ENCODE measurements at places on chromosomes 7 and 10.
A peak's percentile ranks its signal among the peaks of the same experiment; 100 is the strongest.

GRCh38 chr7:21020667-21021066, 234.0 kb upstream of the SP8 start:
- DNase-seq, result no peak

DNA sequence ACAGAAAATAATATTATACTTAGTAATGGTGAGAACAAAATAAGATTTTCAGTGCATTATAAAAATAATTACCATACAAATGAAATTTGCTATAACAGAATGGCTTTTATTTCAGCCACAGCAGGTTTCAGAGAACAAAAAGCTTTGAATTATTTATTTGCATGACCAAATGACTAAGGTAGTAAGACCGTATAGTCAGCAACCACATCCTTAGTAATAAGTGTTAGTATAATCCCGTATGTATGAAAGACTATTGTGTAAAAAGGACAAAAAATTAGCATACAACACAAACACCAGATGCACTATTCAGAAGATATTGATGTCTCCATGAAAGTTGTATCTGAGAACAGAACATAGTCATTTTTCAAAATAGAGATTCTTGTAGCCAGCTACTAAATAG, 12.2 kb downstream of the PDZD8 start:
- no peak for DNase-seq

DNA sequence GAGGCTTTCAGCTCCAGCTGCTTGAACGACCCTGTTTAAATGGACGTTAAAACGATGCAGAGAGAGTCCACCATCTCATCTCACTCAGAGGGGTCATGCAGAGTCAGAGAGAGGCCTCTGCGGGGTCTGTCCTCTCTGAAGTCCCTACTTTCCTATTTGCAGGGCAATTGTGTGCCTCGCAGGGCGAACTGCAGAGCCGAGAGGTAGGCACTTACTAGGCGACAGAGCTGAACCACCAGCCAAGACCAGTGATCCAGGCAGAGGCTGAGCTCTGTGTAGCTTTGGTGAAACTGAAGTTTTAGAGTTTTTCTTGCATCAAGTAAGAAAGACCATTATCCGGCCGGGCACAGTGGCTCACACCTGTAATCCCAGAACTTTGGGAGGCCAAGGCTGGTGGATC, 64.1 kb upstream of the CUX1 start:
- no peak for DNase-seq

DNA sequence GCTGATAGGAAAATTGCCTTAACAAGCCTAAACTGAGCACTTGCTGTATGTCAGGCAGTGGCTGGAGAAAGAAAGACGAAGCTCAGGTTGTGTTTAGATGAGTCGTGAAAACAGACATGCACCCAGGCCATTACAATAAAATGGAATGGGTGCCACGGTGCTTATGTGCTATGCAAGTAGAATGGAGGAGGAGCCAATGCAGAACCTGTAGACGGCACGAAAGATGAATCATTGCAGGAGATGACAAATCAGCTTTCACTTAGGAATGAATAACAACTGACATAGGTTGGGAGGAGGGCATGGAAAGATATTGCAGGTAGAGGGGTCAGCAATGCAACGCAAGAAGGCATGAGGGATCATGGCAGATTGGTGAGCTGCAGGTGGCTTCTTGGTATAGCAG, 61.2 kb upstream of the ARHGAP21 start:
- DNase-seq, result no peak

DNA sequence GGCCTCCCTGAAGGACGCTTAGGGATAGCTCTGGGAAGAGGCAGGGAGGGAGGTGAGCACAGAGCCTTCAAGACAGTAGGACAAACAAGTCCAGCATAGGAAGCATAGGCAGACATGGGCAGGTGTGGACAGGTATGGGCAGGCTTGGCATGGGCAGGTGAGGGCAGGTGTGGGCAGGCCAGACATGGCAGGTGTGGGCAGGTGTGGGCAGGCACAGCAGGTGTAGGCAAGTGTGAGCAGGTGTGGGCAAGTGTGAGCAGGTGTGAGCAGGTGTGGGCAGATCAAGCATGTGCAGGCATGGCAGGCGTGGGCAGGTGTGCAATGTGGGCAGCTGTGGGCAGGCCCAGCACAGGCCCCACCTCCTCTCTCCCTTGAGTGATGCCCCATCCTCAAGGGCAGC, 148.8 kb upstream of the ZMIZ1 start:
- DNase-seq, result peak; percentile 41

DNA sequence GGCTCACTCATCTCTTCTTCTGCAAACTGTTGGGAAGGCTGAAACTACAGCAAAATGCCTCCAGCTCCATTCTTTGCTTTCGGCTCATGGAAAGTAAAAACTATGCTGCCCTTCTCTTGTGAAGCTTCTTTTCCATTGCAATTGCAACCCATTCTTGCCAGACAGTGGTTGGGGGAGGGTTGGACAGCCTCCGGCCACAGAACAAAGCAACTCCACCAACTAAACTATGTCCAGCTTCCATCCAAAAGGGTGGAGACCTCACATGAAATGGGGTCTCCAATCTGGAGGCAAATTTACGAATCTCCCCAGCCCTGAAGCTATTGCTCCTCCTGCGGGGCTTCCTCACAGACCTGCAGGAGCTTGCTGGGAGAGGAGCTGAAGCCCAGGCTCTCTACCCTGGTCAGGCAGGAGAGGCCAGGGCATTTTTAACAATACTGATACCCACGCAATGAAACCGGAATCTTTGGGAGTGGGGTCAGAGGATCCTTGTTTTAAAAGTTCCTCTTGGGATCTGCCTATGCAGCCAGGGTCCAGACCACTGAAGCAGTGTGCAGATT, 549 bp downstream of the GPNMB start:
- no peak for DNase-seq

- DNase-seq, result no peak
Observed at GRCh38 chr7:79506481-79506880, 53.0 kb upstream of the MAGI2 start.

- DNase-seq, result no peak
Observed at GRCh38 chr7:122743211-122743610, 40.5 kb upstream of the RNF148 start.

DNA sequence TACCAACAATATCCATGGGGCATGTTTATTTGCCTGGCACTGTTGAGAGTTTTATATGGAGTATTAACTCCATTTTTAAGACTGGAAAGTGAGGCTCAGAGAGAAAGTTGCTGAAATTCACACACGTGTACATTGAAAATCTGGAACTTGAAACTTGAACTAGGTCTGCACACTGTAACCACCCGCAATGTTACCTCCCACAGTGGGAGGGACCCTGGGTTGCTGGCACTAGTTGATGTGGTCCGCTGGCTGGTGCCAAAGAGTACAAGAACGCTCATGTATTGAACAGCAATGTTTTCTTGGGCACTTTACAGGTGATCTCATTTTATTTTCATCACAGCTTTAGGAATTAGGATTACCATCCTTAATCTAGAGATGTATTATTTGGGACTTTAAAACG, 253.2 kb downstream of the INHBA start:
- DNase-seq, result no peak

DNA sequence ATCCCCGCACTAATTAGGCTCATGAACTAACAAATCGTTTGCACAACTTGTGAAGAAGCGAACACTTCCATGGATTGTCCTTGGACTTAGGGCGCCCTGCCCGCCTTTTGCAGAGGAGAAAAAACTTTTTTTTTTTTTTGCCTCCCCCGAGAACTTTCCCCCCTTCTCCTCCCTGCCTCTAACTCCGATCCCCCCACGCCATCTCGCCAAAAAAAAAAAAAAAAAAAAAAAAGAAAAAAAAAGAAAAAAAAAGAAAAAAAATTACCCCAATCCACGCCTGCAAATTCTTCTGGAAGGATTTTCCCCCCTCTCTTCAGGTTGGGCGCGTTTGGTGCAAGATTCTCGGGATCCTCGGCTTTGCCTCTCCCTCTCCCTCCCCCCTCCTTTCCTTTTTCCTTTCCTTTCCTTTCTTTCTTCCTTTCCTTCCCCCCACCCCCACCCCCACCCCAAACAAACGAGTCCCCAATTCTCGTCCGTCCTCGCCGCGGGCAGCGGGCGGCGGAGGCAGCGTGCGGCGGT, at the start of gene EMX2:
EMX2 (plus strand) TSS at position 41 of the 519 bp plus-strand sequence. CDS start 522 bp downstream, outside the sequence.
- no peak for DNase-seq

DNA sequence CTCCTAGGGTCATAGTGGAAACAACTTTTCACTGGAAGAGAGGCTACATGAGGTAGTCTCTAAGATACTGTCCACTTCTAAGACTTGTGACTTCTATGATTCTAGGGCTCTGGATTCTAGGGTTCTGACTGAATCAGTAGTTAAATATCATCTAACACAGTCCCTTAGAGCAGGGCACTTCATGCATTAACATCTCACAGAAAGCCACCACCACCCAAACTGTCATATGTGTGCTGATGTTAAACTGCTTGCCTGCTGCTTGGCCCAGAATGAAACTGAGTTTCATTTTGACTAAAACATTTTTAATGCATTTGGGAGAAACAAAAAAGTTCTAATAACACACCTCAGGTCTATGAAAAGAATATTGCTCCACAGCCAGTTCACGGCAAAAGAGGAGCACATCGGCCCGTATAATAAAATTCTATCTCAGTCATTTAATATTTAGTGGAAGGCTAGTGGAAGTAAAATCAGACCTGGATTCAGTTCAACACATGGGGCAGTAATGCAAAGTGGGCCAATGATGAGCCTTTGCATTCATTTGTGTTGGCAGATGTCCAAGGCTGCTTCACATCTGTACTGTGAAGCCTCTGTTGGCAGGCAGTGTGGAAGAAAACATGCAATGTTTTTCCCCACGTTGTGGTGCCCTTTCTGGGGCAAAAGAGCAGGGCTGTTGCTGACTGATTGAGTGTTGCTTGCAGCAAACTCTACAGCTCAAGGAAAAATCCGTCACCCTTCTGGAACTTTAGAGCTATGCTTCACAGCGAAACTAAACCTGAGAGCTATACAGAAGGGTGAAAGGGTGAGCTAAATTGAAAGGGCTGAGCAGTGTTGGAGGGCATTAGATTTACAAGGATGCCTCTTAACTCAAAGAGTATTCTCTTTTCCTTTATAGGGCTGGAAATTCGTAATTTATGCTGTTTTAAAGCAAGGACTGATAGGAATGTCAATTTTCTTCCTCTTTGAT, 33.5 kb upstream of the AUTS2 start:
- peak; percentile 18 for DNase-seq

DNA sequence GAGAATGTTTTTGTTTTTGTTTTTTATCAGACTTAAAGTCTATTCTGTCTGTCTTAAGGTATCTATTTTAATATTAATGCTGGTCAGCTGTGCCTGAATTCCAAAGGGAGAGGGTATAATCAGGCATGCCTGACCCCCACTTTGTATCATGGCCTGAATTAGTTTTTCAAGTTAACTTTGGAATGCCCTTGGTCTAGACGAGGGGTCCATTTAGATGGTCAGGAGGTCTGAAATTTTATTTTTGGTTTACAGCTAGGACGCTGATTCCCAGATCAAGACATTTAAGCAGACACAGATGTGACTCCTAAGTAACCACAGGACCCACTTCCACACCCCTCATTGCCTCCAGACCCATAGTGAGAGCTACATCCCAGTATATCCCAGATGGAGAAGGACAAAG, 189.5 kb downstream of the ARHGAP12 start:
- no peak for DNase-seq

- no peak for DNase-seq
Observed at GRCh38 chr7:79872176-79872575, 262.5 kb upstream of the GNAI1 start.

DNA sequence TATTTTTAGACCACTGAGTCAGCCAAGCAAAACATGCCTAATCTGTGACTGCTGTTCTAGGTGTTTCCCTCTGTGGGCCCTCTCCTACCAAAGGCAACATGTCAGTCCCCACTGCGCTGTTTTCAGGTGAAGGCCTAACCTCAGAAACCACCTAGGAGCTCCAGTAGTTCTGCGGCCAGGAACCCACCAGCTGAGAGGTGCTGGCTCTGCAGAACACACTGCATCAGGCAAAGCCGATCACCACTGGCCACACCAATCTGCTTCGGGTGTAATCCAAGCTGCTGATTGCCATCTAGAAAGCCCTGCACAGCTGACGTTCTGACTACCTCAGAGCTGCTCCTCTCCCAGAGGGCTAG, 14.9 kb downstream of the CAMK2G start:
- no peak for DNase-seq

DNA sequence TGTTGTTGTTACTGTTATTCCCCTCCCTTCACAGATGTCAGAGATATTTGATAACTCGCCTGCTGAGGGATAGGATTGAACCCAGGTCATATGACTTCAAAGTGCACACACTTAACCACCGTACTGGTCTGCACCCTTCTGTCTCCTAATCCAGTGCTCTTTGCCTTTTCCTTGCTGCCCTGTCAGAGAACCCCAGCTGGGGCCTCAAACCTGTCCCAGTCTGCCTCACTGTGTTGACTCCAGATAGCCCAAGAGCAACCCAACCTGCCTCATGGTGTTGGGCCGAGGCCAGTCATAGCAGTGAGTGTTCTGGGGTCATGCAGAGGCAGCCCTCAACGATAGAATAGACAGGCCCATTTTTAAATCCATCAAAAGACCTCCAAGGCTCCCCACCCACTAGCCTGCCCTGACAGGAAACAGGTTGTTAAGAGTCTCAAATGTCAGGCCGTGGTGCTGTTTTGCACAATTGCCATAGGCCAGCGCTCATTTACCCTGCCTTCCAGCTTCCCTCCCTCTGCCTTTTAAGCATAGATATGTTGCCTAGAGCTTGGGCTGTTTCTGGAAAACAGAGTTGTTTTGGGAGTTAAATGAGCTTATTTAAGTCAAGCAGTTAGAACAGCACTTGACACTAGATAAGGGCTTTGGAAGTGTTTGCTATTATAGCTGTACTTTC, 37.0 kb upstream of the PDCD4 start:
- no peak for DNase-seq

DNA sequence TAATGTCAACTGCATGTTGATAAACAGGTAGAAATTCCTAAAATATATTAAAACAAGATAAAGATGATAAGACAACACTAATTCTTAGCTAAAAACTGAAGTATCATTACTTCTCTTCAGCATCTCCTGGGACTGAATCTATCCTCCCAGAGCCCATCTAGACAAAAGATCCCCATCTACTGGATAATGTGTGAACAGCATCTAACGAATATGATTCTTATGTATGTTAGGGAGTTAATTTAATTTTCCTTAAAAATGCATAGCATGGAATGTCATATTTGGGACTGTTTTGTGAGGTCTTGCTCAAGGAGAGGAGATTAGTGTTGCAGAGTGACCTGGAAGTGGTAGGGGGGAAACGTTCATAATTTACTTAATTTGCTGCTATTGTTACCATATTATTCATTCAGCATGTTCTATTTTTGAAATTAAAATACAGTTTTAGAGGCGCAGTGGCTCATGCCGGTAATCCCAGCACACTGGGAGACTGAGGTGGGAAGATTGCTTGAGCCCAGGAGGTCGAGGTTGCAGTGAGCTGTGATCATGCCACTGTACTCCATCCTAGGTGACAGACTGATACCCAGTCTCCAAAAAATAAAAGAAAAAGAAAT, 305.1 kb upstream of the CSTF2T start:
- DNase-seq, result no peak

DNA sequence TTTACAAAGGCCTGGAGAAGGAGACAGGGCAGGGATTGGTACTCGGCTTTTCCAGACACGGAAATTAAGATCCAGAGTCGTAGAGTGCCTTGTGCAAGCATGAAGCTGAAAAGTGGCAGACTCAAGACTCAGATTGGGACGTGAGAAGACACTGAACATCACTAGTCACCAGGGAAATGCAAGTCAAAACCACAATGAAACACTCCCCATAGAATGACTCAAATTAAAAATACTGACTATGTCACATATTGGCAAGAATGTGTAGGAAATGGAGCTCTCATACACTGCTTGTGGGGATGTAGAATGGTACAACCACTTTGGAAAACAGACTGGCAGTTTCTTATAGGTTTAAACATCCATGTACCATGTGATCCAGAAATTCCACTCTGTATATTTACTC, 472.0 kb downstream of the RPS24 start:
- DNase-seq, result no peak

- no peak for DNase-seq
Observed at GRCh38 chr7:157494506-157495176, 157.8 kb downstream of the DNAJB6 start.
